Gastroesophageal sphincter (tissue), 4 donors: ENCODE measurements at places on chromosomes 3 and 15. TPM values are rescaled to one million over a fixed set of nuclear protein-coding genes. Genes with fewer than 3 reads are reported as not detected.

Gene DUOX1
- 0.62 TPM for total RNA-seq

- no peak for ATAC-seq
Measured at GRCh38 chr3:135383301-135383700, 582.2 kb upstream of the PPP2R3A start.

DNA sequence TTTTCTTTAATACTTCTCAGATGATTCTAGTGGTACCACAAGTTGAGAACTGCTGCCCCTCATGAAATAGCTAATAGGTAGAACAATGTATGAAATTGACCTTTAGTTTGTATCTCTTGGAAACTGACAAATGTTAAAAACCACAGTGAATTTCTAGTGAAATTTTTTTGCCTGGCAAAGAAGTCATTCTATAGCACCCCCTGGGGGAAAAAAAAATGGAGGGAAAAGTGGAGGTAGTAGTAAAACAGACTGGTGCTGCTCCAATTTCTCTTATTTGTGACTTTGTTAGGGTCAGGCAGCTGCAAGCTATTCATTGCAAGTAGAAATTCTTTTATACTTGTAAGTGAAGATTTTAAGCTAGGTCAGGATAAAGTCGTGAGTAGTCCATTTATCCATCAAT lies 605.0 kb downstream of the NLGN1 start:
- no peak for ATAC-seq

DNA sequence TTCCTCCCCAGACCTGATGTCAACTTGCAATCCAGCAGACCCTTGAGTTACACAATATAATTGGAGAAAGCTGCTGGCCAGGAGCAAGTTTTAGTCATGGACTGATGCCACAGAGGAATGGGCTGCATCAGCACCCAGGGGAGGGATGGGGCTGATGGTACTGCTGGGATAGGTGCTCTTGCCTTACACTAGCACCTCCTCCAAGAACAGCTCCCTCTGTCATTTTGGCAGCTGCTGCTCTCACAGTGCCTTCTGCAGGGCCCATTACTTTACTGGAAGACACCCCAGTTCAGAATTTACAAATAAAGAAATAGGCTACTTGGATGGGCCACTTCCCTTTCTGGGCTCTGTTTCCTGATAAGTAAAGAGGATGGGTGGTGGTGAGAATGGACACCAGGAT lies 85.3 kb upstream of the RORA start:
- ATAC-seq = no peak

GRCh38 chr3:37687966-37688365 lies 173.7 kb upstream of the CTDSPL start:
- no peak for ATAC-seq
